T-cell (primary cell): ENCODE measurements at places on chromosomes 6 and 20.
A peak's percentile ranks its signal among the peaks of the same experiment; 100 is the strongest.

DNA sequence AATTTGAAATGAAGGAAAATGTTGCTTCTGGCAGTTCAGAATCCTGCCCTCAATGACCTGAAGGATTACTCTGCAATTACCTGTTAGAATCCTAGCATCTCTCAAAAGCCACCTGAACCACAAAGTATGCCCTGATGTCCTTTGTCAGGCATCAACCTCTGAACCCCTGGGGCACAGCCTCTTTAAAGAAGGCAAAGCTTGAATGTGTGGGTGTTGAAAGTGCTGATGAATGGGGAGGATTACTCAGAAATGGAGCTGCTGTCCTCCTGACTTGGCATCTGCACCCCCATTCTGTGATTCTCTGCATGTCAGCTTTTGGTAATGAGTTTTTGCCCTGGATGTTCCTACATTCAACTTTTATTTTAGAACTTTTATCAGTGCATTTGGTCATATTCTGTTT is 179.2 kb downstream of the PKHD1 start:
- no peak overlapping the region for H3K27ac ChIP-seq
- no peaks in the 10 kb centered on the region for H3K27me3 ChIP-seq
- no peaks in the 10 kb centered on the region for H3K4me1 ChIP-seq
- H3K36me3 ChIP-seq: no peaks in the 10 kb centered on the region
- no peak for DNase-seq

GRCh38 chr6:18025596-18025995 is 38.2 kb upstream of the KIF13A start:
- H3K4me1 ChIP-seq: no peaks in the 10 kb centered on the region
- H3K36me3 ChIP-seq: no peaks in the 10 kb centered on the region
- H3K27me3 ChIP-seq: no peaks in the 10 kb centered on the region
- DNase-seq: no peak
- no peak overlapping the region for H3K4me3 ChIP-seq

GRCh38 chr20:24097506-24098245 is 109.1 kb upstream of the GGTLC1 start:
- no peak overlapping the region for H3K4me3 ChIP-seq
- H3K4me1 ChIP-seq: no peaks in the 10 kb centered on the region
- H3K27me3 ChIP-seq: no peaks in the 10 kb centered on the region
- DNase-seq: no peak

- H3K4me3 ChIP-seq: no peak overlapping the region
- no peak for DNase-seq
- no peaks in the 10 kb centered on the region for H3K36me3 ChIP-seq
- no peaks in the 10 kb centered on the region for H3K27me3 ChIP-seq
Measured at GRCh38 chr6:138500867-138501446, 1.7 kb upstream of the NHSL1 start.

DNA sequence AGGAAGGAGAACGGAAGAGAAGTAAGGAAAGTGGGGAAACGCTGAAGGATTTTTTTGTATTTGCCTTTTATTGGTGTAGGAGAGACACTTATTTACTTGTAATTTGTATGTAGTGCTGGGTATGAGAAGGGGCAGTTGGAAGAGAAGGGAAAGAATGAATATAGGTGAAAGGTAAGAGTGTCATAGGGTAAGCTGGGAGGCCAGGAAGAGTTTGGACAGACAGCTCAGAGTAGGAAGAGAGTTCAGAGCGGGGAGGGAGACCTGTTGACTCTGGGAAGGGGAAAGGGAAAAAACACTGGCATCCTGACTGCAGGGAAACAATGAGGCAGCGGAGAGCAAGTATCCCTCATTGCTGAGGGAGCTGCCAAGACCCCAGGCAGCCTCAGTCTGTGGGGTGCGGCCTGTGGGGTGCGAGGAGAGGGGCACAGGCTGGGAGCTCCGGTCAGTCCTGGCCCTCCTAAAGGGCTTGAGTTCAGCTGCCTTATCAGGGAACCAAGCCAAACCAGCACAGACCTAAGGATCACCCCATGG is 3.1 kb downstream of the TRAF3IP2 start:
- H3K36me3 ChIP-seq: peaks cover 4% of the 10 kb centered on the region
- peaks cover 8% of the 10 kb centered on the region for H3K4me1 ChIP-seq
- no peaks in the 10 kb centered on the region for H3K27me3 ChIP-seq
- no peak overlapping the region for H3K27ac ChIP-seq
- H3K4me3 ChIP-seq: no peak overlapping the region
- DNase-seq: no peak

DNA sequence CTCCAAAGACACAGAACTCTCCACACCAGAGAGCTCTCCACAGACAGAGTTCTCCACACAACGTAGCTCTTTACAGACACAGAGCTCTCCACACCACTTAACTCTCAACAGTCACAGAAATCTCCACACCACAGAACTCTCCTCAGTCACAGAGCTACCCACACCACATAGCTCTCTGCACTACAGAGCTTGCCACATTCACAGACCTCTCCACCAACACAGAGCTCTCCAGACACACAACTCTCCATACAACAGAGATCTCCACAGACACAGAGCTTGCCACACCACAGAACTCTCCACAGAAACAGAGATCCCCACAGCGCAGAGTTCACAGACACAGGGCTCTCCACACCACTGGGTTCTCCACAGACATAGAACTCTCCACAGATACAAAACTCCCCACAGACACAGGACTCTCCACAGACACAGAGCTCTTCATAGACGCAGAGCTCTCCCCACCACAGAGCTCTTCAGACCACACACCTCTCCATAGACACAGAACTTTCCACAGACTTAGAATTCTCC is 52.5 kb downstream of the ERMARD start:
- H3K27ac ChIP-seq: no peak overlapping the region
- H3K4me1 ChIP-seq: peaks cover 59% of the 10 kb centered on the region
- peaks cover 38% of the 10 kb centered on the region for H3K27me3 ChIP-seq
- H3K4me3 ChIP-seq: no peak overlapping the region
- no peaks in the 10 kb centered on the region for H3K36me3 ChIP-seq
- DNase-seq: no peak

GRCh38 chr6:151661928-151662327 is 145.6 kb upstream of the ESR1 start:
- no peaks in the 10 kb centered on the region for H3K4me1 ChIP-seq
- no peak for DNase-seq
- no peaks in the 10 kb centered on the region for H3K27me3 ChIP-seq
- H3K27ac ChIP-seq: no peak overlapping the region
- no peaks in the 10 kb centered on the region for H3K36me3 ChIP-seq

- H3K27me3 ChIP-seq: no peaks in the 10 kb centered on the region
- H3K4me1 ChIP-seq: peaks cover 12% of the 10 kb centered on the region
- peak overlapping the region; percentile 42 for H3K4me3 ChIP-seq
- no peak overlapping the region for H3K27ac ChIP-seq
- H3K36me3 ChIP-seq: no peaks in the 10 kb centered on the region
Measured at GRCh38 chr20:37406010-37406998, 60.4 kb downstream of the SRC start.

DNA sequence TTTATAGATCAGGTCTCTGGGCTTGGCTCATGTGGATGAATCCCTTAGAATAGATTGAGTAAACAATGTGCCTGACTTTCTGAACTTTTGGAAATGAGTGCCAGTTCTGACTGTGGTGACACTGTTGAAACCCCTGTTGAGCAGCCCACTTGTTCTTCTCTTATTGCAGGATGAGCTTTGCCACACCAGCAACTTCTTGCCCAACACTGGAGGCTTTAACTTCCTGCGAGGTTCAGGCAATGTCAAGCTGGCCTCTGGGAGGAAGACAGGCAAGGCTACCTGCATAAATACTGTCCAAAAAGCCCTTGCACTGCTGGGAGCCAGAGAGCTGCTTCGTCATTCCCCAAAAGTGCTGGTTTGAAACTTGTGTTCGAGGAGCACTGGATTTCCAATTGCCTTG is 32.8 kb upstream of the SMIM8 start:
- H3K4me3 ChIP-seq: no peak overlapping the region
- no peaks in the 10 kb centered on the region for H3K4me1 ChIP-seq
- H3K27me3 ChIP-seq: no peaks in the 10 kb centered on the region
- DNase-seq: no peak

DNA sequence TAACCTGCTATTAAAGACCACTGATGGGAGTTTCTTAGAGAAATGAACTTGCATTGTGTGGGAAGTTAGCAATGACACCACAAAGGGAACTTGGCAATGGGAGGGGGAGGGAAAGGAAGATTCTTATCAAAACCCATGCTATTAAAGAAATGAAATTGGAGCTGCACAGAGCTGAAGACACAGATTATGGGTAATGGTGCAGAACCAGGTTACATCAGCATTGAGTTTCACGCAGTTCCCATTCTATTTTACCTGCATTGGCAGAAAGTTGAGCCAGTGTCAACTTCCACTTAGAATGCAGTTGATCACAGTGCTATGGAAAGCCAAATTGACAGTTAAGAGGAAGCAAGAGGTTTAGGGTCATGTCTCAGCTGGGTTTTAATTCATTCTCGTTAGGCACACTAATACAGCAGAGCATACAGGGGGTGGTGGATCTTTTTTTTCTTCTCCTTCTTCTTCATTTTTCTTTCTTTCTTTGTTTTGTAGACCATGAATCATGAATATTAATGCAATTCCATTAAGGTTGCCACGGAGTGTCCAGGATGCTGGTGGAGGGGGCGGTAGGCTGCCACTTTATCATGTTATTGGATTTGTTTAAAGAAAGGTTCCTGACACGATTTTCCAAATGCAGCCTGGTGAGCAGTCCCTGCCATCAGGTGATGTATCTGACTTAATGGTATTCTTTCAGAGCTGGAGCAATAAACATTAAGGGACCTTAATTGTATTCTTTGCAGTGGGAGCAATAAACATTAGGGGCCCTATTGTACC is 1092.0 kb upstream of the MAP3K7 start:
- DNase-seq: no peak
- no peaks in the 10 kb centered on the region for H3K27me3 ChIP-seq
- H3K36me3 ChIP-seq: no peaks in the 10 kb centered on the region
- H3K4me1 ChIP-seq: no peaks in the 10 kb centered on the region

DNA sequence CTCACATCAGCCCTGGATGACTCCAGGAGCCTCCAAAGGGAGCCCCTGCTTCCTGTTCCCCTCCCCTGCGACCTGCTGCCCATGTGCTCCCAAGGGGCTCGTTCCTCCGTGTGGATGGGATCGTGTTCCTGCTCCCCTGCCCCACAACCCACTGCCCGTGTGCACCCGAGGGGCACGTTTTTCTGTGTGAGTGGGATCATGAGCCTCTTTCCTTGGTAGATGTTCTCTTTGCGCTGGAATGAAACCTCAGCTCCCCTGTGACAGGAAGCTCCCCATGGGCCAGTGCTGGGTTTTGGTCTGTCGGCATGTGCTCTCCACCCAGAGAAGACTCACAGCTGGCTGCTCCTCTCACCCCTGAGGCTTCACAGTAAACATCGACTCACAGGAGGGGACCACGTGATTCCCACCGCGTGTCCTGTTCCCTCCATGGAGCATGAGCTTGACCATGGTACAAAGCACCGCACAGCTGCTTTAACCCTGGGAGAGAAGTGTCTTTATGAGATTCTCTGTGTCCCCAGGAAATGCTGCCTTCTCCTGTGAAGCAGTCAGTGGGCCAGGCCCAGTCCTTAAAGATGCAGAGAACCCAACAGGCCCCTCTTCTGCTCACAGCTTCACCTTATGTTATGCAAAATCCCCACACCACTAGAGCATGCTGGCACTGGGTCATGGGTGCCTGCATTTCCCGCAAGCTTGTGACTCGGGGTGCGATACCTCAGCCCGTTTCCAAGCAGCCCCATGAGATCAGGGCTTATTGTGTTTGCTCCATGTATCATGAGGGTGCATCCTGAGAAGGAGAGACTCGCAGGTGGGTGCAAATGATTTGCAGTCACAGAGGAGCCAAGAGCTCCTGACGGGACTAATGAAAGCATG is 215.1 kb downstream of the ERMARD start:
- no peak overlapping the region for H3K4me3 ChIP-seq
- no peak for DNase-seq
- H3K27me3 ChIP-seq: peaks cover 26% of the 10 kb centered on the region
- H3K36me3 ChIP-seq: no peaks in the 10 kb centered on the region

DNA sequence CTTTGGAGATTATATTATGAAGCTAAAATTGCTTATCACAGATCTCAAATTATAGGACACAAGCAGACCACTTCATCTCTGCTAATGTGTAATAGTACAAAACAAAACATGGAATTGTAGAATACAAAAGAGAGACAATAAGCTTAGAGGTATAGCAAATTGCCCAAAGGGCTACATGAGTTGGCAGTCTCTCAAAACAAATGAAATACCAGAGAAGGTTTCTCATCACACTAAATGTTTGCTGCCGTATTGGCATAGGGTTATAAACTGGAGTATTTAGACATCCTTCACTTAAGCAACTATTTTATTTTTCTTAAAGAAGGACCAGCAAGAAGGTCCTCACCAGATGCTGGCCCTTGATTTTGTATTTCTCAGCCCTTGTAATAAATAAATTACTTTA is 5.9 kb upstream of the EYA4 start:
- no peaks in the 10 kb centered on the region for H3K36me3 ChIP-seq
- H3K4me1 ChIP-seq: no peaks in the 10 kb centered on the region
- H3K4me3 ChIP-seq: no peak overlapping the region
- no peak for DNase-seq
